ENCODE measurements at places on chromosomes 4 and X. TPM values are rescaled to one million over a fixed set of nuclear protein-coding genes. Genes with fewer than 3 reads are reported as not detected.

The DRD5 gene
- not detected for total RNA-seq

The KDR gene
- total RNA-seq = 27.4 TPM

The PNMA6F gene
- not detected for total RNA-seq

The SLC25A14 gene
- total RNA-seq = 13.6 TPM

The NWD2 gene
- 0.36 TPM for total RNA-seq

DNA sequence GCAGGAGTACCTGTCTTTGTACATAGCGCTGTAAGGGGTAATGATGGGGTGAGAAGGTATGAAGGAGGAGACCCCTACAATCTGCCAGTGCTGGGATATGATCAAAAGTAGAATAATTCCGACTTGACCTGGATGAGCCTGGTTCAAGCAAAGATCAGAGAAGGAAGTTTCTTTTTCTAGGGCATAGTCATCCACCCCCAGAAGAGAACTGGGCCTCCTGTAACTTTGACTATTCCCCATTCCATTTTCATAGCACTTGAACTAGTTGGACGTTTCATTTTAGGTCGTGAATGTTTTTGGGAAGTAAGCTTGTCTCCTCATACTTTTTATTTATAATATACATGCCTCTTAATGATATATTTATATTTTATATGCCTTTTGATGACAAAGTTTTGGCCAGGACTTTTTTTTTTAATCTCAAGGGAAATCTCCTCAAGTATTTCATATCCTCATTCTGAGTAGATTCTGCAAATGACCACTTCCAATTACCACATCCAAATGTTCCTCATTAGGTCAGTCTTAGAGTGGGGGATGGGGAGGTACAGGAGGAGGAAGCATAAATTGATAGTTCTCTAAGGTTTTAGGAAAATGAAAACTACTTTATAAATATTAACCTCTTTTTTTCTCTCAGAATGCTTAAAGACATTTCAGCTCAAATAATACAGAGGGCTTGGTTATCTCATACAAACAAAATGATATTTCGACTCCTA, 3.5 kb downstream of the CXorf58 start:
- no peak for DNase-seq

DNA sequence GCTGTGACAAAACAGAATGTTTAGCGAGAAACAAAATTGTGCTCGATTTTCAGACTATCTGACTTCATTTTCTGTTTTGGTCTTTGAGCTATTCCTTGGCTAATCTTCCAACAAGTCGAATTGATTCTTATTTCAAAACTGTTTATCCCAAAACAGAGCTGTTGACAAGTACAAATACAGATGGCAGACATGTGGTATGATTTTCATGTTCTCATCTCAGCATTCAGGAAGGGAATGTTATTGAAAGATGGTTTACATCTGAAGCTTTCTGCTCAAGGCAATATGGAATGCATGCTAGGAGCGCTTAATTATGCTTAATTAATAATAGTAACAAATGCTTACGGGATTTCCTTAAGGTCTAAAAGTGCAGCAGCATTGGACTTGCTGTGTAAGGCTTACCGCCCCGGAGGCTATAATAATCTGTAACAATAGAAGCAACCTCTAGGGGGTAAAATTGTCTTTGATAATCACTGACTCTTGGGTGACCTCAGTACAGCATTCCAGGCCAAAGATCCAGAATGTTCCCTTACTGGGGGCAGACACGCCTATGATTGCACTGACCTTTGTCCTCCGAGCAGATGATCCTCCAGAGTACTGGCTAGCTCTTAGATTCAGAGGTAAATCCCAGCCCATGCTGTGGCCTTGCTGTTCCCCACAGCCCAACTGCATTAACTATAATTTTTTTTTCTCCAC, 16.4 kb downstream of the LSM6 start:
- no peak for DNase-seq

- no peak for DNase-seq
Observed at GRCh38 chr4:185754961-185755360, 57.0 kb downstream of the SORBS2 start.
